ENCODE measurements at places on chromosomes 1 and 21. TPM values are rescaled to one million over a fixed set of nuclear protein-coding genes. Genes with fewer than 3 reads are reported as not detected.

DNA sequence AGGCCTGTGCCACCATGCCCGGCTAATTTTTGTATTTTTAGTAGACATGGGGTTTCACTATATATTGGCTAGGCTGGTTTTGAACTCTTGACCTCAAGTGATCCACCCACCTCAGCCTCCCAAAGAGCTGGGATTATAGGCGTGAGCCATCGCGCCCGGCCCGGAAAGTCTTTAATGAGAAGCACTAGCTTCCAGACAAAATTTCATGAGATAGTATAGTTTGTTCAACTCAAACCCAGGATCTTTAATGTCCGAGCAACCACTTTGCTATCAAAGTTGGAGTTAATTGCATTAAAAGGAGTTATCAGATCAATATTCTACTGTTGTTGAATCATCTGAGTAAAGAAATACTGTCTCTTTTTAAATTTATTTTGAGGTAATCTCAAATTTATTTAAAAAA lies 4.8 kb downstream of the TSNAX start:
- DNase-seq, result no peak

GRCh38 chr1:29835406-29835805 lies 599.1 kb downstream of the PTPRU start:
- DNase-seq, result no peak

GRCh38 chr1:34747638-34747941 lies 7.3 kb upstream of the GJB5 start:
- no peak for DNase-seq

DNA sequence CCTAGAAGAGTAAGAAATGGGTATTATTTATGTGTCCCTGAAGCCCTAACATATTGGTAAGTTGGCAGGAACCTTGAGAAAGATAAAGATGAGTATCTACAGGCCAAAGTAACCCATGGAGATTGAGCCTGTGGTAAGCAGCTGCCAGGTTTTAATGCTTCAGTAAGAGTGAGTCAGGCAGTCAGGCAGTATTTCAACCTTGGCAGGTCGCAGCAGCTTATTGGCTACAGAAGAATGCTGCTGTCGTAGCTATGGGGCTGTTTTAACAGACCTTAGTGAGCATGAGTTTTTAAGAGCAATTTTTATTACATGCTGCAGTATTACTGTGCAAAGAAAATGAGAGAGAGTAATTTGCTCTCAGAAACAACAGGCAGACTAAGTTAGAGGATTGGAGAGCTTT lies 10.3 kb upstream of the SLC30A10 start:
- peak; percentile 66 for DNase-seq

DNA sequence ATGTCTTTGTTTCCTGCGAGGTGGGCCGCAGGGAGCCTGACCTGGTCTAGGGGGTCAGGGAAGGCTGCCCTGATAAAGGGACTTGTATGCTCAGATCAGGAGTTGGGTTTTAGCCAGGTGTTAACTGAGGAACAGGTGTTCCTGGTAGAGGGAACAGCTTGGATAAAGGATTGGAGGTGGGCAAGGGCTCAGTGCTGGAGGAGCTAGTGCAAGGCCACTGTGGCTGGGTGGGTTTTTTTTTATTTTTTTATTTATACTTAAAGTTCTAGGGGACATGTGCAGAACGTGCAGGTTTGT lies 31.1 kb downstream of the A3GALT2 start:
- no peak for DNase-seq

- no peak for DNase-seq
Observed at GRCh38 chr1:33061834-33062233, 19.1 kb upstream of the AZIN2 start.

DNA sequence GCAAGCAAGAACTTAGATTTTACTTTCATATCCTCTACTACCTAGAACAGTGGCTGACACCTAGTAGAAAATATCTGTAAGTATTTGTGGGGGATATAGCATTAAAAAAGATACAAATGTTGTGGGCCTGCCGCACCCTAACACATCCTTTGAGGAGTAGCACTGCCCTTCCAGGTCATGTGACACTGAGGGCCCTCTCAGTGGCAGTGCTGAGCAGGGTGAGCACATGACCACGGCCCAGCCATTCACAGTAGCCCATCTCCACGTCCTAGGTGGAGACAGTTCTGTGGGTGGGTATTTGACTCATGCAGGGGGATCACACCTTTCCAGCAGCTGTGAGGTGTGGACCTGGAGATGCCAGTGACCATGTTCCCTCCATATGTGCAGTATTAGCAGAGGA lies 108.9 kb downstream of the OMA1 start:
- DNase-seq, result no peak

- no peak for DNase-seq
Observed at GRCh38 chr1:87588495-87588894, 259.8 kb downstream of the LMO4 start.

OR6N1 gene
- total RNA-seq, result not detected

TNNT2 gene
- not detected for total RNA-seq

ACTN2 gene
- not detected for total RNA-seq

PWP2 gene
- 2.7 TPM for total RNA-seq

HSD3B2 gene
- total RNA-seq, result not detected

CD164L2 gene
- total RNA-seq, result not detected

All from osteoblast (primary cell).